ENCODE measurements at places on chromosomes 2 and 18.

DNA sequence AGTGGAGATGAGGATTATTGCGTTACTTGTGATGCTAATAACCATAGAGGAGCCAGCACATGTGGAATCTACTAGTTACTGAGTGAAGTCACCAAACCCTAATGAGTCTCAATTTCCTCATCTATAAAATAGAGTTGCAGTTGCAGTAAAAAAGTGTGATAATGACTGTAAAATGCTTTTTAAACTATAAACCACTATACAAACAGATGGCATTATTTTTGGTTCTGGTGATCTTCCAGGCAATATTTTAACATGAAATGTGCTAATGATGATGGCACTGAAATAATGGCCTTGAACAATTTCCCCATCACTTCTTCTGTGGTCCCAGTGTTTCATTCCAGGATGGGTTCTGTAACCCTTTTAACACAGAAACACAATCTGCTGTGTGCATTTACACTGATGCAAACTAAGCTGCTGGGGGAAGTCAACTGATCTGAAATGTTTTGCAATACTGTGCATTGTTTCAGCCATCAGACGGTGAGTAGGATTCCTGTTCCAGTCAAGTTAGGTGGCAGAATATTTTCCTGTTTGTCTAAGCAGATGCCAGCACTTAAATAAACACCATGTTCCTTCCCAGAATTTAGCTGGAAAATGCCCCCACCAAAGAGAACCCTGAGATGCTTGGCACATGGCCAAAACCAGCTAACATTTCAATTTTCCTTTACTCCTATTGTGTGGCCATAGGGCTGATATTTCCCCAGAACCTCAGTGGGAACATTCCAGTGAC lies 52.6 kb downstream of the TACR1 start:
- DNase-seq, result no peak

- no peak for DNase-seq
Observed at GRCh38 chr2:287471-287885, 413 bp downstream of the ALKAL2 start.

- no peak for DNase-seq
Observed at GRCh38 chr2:1837022-1837421, 92.7 kb upstream of the PXDN start.

DNA sequence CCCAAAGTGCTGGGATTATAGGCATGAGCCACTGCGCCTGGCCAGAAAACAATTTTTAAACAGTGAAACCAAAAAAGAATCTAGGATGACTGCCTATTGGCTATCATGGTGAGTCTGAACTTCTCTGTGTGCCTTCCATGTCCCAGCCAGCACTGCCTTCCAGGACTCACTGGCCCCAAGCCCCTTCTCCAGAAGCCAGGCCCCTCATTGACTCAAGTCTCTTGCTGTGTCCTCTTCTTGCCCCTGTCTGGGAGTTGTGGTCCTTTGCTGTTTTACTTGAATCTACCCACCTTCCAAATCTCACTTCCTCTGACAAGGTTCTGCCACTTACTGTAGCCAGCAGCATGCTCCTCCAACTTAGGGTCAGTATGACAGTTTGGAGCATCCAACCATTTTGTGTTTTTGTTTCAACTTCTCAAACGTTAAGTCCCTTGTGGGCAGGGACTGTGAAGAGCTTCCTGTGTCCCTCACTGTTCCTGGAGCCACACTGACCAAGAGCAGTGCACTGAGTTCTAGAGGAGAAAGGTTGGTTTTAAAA lies 41.7 kb downstream of the ST3GAL5 start:
- no peak for DNase-seq

- DNase-seq, result no peak
Observed at GRCh38 chr2:12167525-12168317, 421.3 kb downstream of the LPIN1 start.

- DNase-seq, result no peak
Observed at GRCh38 chr18:46070815-46071652, 1.0 kb downstream of the PSTPIP2 start.

GRCh38 chr2:24456599-24457556 lies 34.2 kb upstream of the NCOA1 start:
- DNase-seq, result no peak

Data from activated CD4-positive, alpha-beta memory T cell treated with anti-CD3 and anti-CD28 coated beads, Interleukin-2, amount 10 ng/mL, durations not matched to agents 7 days and 5 days (primary cell).